ENCODE measurements at places on chromosomes 6 and 20.

DNA sequence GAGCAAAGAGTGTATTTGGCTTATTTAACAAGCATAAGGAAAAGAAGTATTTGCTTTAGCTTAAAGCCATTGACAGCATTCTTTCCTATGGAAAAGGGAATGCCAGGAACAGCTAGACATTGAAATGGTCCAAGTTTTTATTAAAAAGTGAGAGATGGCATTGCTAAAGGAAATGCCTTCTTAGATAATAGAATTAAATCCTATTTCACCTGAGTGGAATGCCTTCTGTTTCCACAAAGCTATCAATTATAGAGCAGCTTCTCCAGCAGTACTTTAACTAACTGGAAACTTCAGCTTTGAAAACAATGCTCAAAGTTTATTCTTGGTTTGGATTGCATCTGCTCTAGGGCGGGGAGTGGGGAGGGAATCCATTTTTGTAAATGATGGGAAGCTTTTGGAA lies 85.1 kb upstream of the CNKSR3 start:
- no peak for DNase-seq

DNA sequence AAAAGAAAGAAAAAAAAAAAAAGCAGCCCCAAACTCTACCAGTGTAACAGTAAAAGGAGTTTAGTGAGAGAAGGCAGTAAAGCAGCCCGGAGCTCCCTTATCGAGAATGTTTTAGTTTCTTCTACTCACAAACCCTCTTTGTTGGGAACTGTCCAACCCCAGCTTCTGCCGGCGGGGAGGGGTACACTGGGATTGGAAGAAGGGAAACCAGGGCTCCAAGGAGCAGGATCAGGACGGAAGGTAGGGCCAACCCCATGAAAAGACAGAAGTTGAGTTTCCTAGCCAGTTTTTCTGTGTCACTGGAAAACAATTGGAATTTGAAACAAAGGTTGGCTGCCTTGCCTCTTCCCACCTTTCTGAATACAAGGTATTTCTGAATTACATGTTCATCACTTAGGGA lies 66.0 kb downstream of the KIZ start:
- no peak for DNase-seq

- no peak for DNase-seq
Measured at GRCh38 chr6:44219815-44220784, 3.3 kb upstream of the SLC29A1 start.

GRCh38 chr6:106110164-106110826 lies 24.2 kb downstream of the PRDM1 start:
- DNase-seq, result peak; percentile 26

GRCh38 chr6:93323630-93324029 lies 95.7 kb downstream of the EPHA7 start:
- no peak for DNase-seq

GRCh38 chr6:117976030-117976651 lies 69.1 kb downstream of the SLC35F1 start:
- peak; percentile 29 for DNase-seq

DNA sequence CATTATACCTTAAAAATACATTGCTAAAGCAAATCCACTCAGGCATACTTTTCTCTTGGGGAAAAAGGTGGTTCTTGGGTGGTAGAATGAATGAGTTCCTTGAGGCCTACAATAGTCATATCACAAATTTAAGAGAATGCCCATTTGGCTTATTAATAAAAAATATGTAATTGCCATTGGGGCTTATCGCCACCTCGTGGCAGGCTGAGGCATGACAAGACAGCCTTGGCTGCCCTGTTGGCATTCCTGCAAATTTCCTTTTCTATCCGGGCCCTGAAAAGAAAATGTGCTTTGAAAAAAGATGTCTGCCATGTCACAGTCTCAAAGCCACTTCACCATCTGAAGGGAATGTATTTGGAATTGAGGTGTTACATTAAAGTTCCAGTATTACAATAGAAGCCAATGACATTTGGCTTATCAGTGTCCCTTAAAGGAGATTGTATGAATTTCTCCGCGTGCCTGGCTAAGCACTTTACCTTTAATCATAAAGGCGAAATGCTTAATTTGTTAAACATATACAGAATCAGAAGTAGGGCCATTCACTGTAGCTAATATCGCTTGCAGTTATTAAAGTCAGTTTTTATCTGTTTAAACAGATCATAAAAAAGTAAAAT lies 188.3 kb upstream of the ZFP64 start:
- DNase-seq, result peak; percentile 30

DNA sequence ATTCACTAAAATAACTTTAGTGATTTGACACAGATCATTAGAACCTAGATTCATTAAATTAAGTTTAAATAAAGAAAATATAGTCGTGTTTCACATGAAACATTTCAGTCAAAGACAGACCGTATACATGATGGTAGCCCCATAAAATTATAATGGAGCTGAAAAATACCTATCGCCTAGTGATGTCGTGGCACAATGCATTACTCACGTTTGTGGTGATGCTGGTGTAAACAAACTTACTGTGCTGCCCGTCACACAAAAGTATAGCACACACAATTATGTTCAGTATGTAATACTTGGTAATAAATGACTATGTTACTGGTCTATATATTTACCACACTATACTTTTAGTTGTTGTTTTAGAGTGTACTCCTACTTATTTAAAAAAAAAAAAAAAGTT lies 17.3 kb downstream of the DST start:
- peak; percentile 28 for DNase-seq

DNA sequence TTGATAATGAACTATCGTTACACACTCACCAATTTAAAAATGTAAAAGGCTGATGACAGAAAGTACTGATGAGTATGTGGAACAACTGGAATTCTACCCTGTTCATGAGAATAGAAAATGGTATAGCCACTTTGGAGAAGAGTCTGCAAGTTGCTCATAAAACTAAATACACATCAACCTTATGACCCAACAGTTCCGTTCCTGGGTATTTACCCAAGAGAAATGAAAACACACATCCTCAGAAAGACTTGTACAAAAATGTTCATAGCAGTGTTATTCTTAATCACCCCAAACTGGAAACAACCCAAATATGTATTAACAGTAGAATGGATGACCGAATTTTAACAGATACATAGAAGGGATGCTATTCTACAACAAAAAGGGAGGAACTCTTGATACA lies 145.7 kb upstream of the LRFN2 start:
- no peak for DNase-seq

DNA sequence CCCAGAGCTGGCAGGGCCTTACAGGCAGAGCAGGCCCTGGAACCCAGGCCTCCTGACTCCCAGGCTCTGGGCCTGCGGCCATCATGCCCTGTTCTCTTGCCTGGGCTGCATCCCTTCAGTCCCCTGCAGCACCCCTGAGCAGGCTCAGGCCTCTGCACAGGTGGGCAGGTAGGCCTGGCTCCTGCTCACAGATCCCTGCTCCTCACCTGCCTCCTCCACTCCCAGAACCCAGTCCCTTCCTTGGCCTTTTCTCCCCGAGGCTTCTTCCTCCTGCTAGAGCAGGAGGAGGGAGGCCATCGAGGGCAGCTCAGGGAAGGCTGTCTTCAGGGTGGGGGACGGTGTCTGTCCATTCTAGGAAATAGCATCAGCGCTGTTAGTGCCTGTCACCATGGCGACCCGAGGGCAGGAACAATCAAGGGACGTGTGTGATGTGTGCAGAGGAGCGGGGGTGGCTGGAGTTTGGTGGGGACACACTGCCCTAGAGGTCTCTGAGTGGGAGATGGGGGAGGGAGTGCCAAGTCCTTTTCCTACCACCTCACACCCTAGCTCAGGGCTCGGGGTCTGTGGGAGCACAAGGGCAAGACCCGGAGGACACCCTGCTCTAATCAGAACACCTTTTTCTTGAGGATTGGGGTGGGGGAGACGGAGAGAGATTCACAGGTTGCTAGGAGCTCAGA lies 26.6 kb downstream of the GLP1R start:
- no peak for DNase-seq

DNA sequence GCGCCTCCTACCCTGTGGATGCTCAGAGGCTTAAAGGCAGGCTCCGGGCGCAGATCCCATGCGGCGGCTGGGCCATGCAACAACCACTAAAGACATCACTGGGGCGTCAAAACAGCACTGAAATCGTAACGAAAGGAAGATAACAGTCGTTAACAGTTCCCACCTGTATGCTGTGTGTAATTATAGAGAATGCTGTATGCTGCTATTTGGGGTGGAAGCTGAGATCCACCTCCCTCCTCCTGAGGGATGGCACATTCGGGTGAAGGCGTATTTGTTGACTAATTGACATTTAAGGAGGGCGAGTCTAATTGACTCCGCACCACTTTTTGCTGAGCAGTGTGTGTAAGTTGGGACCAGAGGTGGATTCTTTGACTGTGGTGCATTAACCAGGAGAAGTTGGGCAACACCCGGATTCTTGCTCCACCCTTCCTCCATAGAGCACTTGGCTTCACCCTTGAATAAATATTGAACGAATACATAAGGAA lies 687 bp downstream of the SLC35A1 start:
- DNase-seq, result peak; percentile 54

- peak; percentile 89 for DNase-seq
Measured at GRCh38 chr6:31729979-31730630, 1.0 kb upstream of the DDAH2 start.

GRCh38 chr6:142914369-142914768 lies 30.6 kb downstream of the HIVEP2 start:
- no peak for DNase-seq

- DNase-seq, result peak; percentile 1
Measured at GRCh38 chr6:40160826-40161225, 226.6 kb upstream of the MOCS1 start.

GRCh38 chr6:62652692-62653328 lies 366.8 kb upstream of the KHDRBS2 start:
- peak; percentile 4 for DNase-seq

DNA sequence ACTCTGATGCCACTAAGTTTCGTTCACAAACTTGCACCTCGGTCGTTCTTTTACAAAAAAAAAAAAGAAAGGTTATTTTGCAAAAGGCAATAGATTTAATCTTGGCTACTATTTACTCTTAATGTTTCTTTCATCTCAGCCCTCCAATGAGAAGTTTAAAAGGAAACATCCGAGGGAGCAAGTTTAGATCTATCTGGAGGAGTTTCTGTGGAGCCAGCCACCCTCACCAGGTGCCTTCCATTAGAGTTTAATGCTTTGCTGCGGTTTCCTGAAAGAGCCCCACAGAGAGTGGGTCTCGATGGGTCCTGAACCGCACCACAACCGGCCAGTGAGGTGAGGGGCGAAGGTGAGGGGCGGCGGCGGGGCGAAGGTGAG lies 632 bp downstream of the PRKN start:
- DNase-seq, result peak; percentile 3

GRCh38 chr20:21074605-21075336 lies 31.4 kb downstream of the LINC00237 start:
- peak; percentile 94 for DNase-seq

- DNase-seq, result no peak
Measured at GRCh38 chr6:95599706-95600105, 22.4 kb downstream of the MANEA start.

GRCh38 chr20:58327211-58327610 lies 17.7 kb downstream of the RAB22A start:
- no peak for DNase-seq

- DNase-seq, result no peak
Measured at GRCh38 chr6:144757730-144758129, 472.6 kb downstream of the UTRN start.

- DNase-seq, result peak; percentile 39
Measured at GRCh38 chr6:14540810-14541540, 423.4 kb downstream of the CD83 start.

GRCh38 chr20:52410731-52411234 lies 219.2 kb upstream of the ZFP64 start:
- peak; percentile 44 for DNase-seq

DNA sequence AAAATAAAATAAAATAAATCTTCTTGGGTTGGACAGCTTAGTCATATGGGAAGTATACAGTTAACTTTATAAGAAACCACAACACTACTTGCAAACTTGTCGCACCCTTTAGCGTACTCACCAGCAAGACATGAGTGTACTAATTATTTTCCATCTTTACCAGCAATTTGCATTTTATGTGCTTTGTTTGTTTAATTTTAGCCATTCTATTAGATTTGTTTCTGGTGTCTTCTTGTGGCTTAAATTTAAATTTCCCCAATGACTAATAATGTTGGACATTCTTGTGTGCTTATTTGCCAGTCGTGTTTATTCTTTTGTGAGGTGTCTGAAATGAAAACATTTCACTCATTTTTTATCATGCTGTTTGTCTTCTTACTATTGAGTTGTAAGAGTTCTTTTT lies 1172.2 kb upstream of the CITED2 start:
- peak; percentile 96 for DNase-seq

DNA sequence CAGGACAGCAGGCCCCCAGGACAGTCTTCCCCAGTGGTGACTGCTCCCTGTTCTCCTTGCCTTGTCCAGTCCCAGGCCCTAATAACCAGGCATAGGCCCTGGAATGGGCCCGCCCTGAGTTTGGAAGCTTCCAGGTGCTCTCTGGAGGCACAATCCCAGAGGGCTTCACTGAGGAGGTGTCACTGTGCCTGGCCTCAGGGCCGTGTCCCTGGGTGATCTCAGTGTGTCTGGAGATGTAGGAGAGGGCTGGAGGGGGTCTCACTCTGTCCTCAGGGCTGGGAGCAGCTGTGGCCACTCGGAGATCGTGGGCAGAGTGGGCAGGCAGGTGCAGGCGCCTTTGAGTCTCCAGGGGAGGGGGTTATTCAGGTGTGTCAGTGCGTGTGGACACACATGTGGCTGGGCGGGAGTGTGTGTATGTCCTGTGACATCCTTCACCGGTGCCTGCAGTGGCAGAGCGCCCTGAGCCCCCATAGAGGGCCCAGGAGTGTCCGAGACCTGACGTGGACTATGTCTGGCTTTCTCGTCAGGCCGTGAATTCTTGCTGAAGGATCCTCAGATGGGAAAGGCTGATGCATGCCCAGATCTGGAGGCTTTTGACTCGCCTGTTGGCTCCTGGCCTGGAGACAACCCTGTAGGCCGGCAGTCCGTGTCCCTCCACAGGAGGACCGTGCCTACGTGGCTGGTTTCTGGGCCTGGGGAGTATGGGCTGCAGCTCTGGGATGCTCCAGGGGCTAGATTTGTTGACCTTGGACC lies 5.5 kb upstream of the NPBWR2 start:
- no peak for DNase-seq

- peak; percentile 16 for DNase-seq
Measured at GRCh38 chr20:57809661-57810172, 99.9 kb upstream of the PMEPA1 start.

All from M059J (cell line).